ENCODE measurements at places on chromosomes 2 and 18.

DNA sequence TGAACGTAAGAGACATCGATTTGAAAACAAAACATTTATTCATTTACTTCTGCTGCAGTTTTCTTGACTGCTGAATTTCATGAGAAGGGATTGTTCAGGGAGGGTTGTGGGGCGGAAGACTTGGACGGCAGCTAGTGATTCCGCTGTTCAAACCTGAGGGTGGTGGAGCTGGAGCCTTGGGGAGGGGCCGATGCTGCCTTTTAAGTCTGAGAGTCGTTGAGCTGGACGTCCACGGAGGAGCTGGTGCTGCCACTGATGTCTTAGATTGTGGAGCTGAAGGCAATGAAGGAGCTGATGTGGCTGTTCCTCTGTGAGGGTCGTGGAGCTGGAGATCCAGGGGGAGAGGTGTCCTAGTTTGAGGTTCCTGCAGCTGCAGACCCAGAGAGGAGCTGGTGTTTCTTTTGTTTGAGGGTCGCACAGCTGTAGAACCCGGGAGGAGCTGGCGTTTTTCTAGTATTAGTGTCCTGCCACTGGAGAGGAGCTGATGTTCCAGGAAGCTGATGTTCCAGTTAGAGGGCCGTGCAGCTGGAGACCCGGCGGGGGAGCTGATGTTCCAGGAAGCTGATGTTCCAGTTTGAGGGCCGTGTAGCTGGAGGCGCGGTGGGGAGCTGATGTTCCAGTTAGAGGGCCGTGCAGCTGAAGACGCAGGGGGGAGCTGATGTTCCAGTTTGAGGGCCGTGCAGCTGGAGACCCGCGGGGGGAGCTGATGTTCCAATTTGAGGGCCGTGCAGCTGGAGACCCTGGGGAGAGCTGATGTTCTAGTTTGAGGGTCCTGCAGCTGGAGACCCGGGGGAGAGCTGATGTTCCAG is 150.9 kb downstream of the RTP5 start:
- no peak for DNase-seq

GRCh38 chr18:43129946-43130524 is 14.6 kb upstream of the RIT2 start:
- DNase-seq: no peak

DNA sequence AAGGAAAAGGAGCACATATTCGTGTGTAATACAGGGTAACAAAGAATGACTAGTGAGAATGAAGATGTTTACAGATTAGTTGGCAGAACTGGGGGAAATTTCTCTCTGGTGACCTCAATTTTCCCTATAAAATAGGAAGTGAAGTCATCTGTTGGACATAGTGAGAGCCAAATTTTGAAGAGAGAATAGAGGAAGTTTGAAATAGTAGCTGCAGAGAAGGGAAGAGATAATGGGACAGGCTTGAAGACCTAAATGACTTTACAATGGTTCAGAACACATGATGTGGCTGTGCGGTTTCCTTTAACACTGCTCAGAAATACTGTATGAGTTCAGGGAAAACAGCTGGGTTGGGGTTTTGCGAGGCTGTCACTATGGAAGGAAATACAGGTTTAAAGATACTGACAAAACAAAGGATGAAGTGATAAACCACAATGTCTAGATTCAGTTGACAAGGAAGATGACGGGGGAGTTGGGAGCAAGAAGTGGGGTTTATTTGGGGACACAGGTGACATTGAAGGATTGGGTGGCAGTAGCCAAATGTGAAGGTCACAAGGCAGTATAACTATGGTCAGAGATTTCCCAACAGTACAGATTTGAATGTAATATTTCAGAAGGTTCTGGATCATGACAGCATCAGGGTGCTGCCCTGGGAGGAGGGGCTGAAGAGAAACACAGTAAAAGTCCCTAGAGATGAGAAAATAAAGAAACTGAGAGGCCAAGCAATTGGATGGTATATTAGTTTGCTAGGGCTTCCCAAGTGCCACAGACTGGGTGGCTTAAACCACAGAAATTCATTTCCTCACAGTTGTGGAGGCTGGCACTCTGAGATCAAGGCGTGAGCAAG is 82.6 kb upstream of the TANK start:
- DNase-seq: no peak

DNA sequence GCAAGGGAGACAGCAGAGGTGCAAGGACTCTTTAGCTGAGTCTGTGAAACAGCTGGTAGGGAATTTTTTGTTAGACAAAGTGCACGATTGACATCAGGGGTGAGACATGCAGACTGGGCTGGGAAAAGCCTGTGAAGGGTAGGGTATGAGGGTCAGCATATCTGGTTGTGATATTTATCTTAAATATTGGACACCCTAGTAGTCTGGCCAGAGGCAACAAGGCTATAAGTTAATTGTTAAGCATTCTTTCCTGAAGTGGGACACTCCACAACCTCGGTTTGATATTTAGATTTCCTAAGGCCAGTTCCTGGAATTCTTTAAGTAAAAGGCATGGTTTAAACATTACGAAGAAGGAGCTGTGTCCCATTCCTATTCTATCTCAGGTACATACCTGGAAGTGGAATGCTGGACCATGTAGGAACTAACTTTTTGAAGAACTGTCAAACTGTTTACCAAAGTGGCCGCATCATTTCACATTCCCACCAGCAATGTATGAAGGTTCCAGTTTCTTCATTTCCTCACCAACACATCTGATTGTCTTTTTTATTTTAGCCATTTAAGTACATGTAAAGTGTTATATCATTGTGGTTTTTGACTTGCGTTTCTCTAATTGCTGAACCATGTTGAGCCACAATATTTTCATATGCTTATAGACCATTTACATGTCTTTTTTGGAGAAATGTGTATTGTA is 22.5 kb downstream of the EHBP1 start:
- no peak for DNase-seq

- DNase-seq: no peak
Measured at GRCh38 chr2:30273574-30273929, 42.2 kb downstream of the LBH start.

DNA sequence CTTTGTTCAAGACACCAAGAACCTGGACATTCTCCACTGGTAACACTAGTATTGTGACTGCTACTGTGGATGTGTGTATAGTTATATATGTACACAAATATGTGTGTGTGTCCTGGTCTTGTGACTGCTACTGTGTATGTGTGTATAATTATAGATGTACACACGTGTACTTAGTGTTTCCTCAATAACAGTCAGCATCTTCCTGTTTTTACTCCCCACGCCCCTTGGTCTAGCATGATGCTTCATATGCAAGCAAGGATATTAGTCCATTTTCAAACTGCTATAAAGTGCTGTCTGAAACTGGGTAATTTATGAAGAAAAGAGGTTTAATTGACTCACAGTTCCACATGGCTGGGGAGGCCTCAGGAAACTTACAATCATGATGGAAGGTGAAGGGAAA is 802.7 kb downstream of the RNF144A start:
- no peak for DNase-seq

- DNase-seq: peak; percentile 40
Measured at GRCh38 chr2:149040451-149040850, 2.0 kb downstream of the LYPD6B start.

GRCh38 chr2:31337197-31337596 is 77.3 kb downstream of the XDH start:
- DNase-seq: no peak

GRCh38 chr2:44184106-44184505 is 15.4 kb downstream of the PPM1B start:
- DNase-seq: no peak

- no peak for DNase-seq
Measured at GRCh38 chr18:6054256-6054842, 159.0 kb upstream of the TMEM200C start.

All from nephron progenitor cell (in vitro differentiated cells).